Coronary artery (tissue), 2 donors: ENCODE measurements at places on chromosomes 12 and 14.

- no peak for DNase-seq
These were observed 271.6 kb upstream of the PLEKHG7 start for GRCh38 chr12:92431146-92431545.

GRCh38 chr14:73452341-73453186 lies 5.8 kb downstream of the NUMB start:
- no peak for DNase-seq

DNA sequence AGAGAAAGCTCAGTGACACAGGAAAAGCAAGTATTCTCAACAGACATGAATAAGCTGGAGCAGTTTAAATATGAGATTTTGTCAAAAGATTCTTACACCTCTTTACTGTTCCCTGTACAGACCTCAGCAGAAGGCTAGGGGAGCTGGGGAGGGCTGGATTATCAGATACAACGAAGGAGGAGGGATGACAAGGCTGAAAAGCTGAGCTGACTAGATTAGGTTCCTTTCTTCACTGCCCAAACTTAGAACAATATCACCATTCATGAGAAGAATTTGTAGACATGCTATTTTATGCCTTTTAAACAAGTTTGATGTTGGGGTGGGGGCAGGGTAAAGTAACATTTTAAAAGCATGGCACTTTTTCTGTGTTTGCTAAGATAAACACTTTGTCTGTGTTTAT lies 611.1 kb downstream of the AACS start:
- no peak for DNase-seq

GRCh38 chr14:24058951-24059475 lies 7.2 kb downstream of the CARMIL3 start:
- DNase-seq: no peak

DNA sequence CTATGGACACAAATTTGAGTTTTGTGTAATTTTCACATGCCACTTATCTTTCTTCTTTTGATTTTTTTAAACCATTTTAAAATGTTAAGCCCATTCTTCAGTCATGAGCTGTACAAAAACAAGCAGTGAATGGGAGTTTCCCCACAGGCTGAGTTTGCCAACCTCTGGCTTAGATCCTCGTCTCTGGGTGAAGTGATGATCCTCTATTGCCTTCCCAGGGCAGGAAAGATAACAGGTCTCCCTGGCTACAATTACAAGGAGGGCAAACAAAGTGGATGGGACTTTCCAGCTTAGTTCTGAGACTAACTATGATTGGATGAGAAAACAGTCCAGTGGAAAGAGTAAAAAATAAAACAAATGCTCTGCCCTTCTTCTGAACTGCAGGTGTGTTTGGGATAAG lies 203.7 kb downstream of the SPTSSA start:
- DNase-seq: no peak

DNA sequence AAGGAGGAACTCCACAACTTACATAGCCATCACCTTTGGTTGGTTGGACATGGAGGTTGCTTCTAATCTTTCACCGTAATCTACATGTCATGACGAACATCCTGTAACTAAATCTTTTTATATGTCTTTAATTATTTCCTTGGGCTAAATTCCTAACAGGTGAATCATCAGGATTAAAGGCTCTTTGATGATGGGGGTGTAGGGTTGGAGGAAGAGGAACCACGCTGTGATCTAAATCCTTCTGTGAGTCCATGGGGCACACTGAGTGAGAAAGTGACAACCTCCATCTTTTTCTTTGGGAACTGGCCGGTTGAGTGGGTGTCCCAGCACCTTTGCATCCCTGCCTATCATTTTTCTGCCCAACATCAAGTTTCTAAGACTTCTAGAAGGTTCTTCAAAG lies 31.1 kb upstream of the MAP1LC3B2 start:
- DNase-seq: no peak
